ENCODE measurements at places on chromosomes 12 and 14. TPM values are rescaled to one million over a fixed set of nuclear protein-coding genes. Genes with fewer than 3 reads are reported as not detected.
A peak's percentile ranks its signal among the peaks of the same experiment; 100 is the strongest.

DNA sequence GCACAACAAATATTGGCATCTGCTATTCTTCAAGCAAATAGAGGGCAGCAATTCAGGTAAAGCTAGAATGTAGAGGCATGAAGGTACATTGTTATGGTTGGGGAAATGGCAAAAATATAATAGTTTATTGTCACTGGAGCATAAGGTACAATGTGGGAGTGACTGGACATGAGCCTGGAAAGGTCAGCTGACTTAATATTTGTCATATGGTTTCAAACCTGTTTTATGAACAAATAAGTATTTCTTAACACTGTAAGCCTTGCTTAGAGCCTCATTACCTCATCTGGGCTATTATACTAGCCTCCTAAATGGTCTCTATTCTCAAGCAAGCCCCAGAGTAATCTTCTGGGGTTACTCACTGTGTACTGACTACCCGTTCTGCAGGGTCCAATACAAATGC lies 33.7 kb downstream of the FAM177A1 start:
- DNase-seq, result no peak

DNA sequence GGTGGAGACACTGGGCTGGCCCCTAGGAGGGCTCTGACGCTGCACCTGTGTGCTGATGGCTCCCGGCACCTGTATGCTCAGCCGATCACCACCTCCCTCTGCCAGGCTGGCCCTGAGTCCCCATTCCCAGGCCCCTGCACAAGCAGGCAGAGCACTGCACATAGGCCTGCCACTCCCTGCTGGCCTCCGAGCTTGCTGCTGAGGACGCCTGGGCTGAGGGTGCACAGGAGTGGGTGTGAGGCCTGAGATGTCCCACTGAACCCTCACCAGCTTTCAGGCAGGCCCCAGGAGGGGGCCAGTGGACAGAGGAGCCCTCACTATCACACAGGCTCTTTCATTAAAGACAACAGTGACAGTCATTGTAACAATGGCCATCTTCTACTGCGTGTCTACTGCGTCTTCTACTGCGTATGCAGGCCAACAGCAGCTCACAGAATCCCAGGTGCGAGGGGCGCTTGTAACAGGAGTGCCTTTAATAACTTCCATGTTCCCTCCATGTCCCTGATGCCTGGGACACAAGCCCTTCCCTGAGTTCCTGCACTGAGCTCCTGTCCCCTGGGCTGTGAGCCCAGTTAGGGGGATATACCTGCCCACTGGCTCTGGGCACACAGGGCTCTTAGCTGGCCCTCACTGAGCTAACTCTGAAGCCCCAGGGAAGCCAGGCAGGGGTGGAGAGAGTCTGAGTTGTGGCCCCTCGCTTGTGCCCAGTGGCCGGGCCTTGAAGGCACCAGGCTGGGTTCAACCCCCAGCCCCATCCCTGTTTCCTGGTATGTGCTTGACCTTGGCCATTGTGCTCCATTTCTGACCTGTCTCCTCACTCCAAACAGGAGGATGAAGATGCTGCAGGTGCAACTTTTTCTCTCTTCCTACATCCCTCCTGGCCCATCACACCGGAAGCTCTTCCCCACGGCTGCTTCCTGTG lies 71.3 kb downstream of the PRIMA1 start:
- no peak for DNase-seq

GRCh38 chr12:47829584-47829983 lies 9.9 kb upstream of the HDAC7 start:
- no peak for DNase-seq

DNA sequence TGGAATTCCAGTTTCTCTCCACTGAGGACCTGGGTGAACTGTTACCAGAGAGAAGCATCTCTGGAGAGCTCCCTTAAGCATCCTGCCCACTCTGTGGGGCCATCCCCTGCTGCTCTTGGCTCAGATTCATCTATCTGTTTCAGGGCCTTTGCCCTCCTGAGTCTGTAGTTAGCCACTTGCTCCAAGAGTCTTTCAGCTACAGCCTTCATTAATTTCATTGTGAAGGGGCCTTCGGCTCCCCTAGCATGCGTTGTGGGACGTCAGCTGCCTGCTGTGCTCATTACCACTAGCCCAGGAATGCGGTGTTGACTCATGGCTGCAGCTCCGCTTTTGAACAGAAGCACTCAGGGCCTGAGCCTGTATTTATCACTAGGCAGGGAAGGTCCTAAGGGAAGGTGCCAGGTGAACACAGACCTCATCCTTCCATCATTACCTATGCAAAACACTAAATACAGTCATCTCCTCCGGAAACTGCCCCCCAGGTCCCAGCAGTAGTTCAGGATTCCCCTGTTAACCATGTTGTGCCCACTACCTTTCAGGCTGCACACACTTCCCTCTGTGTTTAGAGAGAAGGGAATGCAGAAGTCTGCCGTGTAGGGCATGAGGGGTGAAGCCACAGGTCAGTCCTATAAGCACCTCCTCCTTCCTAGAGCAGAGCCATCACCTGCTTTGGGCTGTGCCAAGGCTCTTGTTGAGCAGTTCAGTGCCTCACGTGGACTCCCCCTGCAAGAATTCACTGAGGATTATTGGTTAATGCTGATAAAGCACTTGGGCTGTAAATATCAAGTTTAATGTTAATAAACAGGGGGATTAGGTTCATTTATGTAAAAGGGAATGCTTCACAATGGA lies 191.4 kb downstream of the CACNA1C start:
- DNase-seq, result peak; percentile 73

- DNase-seq, result no peak
Observed at GRCh38 chr14:88312257-88312656, 10.8 kb downstream of the KCNK10 start.

- peak; percentile 37 for DNase-seq
Observed at GRCh38 chr14:101118233-101118632, 214.7 kb upstream of the RTL1 start.

Gene MYF5
- total RNA-seq, result 31.1 TPM

Gene HOXC6
- 4.1 TPM for total RNA-seq

Gene CACNA2D4
- total RNA-seq, result 1.6 TPM

Gene SLC17A8
- total RNA-seq, result 0.35 TPM

Gene L2HGDH
- 7.0 TPM for total RNA-seq

- no peak for DNase-seq
Observed at GRCh38 chr14:78512021-78512420, 341.8 kb downstream of the NRXN3 start.

Gene DHH
- 1.1 TPM for total RNA-seq

DNA sequence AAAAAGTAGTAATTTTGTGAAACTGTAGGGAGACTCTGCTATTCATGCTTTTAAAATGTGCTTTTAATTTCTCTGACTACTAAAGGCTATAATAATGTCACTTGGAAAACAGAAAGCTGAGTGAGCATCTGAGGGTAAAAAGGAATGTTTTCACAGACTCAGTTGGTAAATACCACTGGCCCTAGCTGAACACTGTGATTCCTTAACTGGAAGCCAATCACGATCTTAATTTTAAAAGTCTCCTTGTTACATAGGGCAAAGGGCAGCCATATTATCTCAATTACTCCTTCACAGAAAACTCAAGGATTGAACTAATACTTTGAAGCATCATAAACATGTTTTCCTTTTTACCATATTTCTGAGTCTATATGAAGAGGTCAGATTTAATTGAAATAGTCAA lies 41.9 kb downstream of the PAWR start:
- DNase-seq, result no peak

DNA sequence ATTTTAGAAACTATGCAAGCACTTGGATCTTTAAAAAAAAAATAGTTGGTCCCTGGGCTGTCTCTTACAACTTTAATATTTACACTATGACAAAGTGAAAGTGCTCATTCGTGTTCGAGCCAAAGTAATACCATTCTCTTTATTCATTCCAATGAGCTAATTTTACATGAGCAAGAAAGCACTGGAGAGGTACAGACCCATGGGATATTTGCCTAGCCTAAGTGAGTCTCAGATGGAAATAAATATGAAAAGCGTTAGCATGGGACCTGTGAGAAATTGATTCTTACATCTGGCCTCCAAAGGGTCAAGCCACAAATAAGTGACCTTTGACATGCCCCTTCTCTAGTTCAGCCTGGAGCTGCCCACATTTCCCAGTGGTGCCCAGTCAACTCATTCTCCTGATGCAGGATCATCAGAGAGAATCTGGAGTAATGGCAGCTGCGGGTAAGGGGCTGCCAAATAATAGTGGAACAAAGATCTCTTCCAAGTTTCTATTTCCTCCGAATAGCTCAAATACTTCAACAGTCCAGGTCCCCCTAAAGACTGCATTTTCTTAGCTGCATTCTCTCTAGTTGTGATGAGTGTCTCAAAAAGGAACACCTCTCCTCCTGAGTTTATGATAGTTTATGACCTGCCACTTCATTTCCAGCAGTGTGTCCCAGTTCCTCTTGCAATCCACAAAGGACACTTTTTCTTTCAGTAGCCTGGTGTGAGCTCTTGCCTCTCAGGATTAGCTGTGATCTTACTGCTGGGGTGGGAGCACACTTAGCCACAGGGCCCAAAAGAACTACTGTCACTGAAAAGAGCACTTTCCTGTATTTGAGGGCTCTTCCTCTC lies 208.2 kb downstream of the DAD1 start:
- DNase-seq, result peak; percentile 65

DNA sequence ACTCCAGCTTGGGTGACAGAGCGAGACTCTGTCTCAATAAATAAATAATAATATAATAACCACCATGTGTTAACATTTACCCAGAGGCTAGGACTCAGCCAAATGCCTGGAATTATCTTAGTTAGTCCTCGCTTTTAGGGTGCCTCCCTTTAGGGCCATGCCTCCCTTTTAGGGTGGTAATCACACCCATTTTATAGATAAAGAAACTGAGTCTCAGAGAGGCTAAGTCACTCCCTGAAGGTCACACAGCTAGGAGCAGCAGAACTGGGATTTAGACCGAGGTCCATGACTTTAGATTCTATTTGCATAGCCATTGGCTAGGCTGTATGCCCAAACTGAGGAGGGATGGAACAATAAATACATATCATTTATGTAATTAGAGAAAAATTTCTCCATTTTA lies 11.4 kb downstream of the TESC start:
- no peak for DNase-seq

DNA sequence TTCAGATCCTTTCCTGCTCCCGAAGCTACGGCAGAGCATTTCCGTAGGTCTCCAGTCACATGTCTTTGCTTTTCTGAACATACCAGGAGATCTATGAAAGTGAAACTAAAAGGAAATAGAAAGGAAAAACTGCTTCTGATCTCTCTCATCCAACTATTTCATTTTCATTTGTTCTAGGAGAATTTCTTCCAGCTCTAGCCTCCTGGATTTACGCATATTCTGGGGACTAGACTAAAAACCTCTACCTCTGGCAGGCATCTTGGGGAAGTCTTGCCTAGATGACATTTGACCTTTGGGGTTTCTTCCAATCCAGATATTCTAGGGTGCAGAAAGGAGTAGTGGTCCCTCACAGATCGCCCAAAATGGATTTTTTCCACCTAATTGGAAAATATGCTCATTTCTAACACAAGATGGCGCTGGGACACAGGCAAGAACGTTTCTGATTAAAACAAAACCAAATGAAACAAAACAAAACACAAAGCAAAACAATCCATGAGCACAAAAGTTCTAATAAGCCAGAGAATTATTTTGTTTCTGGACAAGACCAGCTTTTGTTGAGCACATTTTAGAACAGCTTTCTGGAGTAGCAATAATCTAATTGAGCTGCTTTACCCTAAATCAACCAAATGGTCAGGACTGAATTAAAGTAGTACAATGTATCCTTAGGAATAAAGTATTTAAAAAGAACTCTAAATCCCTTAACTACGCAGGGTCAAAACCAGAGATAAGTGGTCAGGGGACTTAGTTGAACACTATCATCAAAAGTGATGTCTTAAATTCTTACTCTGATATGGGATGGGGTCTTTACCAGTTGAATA lies 12.3 kb upstream of the PARP11 start:
- peak; percentile 92 for DNase-seq

Gene TAS2R8
- 0.04 TPM for total RNA-seq

DNA sequence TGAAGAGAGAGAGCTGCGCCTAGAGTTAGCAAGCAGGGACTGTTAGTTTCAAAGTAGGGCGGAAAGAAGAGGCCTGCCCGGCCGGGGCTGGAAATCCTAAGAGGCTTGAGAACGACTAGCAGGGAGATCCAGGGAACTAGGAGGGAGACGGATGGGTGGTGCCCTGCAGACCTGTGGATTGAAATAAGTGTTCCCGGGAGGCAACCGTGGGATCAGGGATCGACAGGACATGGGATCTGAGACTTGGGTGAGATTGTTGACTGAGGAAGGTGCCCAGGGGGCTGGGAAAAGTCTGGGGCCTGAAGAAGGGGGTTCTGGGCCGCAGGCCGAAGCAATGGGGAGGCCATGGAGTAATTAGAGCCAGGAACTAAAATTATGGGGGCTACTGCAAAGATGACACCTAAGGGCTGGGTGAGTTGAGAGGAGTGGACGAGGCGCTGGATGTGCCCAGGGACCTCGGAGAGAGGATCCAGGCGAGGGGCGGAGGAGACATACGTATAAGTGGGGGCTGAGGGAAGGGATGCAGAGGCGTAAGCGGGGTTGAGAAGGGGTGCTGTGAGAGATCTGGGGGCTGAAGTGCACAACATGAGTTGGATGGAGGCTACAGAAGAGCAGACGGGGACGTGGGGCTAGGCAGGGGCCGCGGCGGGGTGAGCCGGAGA lies 635 bp downstream of the LTA4H start:
- DNase-seq, result peak; percentile 33

Gene TMEM30B
- total RNA-seq, result 3.2 TPM

Gene ADAM21
- 0.09 TPM for total RNA-seq

DNA sequence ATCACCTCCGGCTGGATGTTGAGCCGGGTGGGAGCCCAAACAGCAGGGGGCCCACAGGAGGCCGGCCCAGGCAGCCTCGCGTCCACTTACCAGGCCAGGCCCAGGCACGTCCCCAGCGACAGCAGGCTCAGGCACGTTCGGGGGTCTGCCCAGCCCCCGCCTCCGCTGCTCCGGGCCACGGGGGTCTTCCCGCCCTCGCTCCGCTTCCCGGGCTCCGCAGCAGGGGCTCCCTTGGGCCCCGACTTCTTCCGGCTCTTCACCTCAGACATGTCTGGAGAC lies 216 bp downstream of the IKBIP start:
- no peak for DNase-seq

Gene MMP17
- total RNA-seq, result 4.0 TPM

- no peak for DNase-seq
Observed at GRCh38 chr12:45498645-45499044, 230.9 kb upstream of the ARID2 start.

Gene ITFG2
- 26.5 TPM for total RNA-seq

- no peak for DNase-seq
Observed at GRCh38 chr14:77848031-77848430, 48.1 kb downstream of the ADCK1 start.

DNA sequence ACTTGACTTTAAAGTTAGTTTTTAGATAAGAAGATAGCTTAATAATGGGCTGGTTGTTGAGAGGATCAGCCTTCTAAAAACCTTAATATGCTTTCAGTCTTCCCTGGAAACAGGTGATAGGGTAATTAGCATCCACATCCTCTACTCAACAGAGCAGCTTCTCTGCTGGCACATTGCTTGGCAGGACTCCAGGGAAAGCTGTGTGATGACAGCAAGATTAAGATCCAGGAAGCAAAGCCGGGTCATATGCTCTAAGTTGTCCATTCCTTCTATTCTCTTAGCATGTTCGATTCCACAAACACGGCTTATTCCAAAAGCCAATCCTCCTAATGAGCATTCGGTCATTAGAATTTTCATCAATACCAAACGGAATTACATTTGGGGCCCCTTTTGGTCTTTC lies 87.0 kb downstream of the HMGA2 start:
- peak; percentile 75 for DNase-seq

- peak; percentile 17 for DNase-seq
Observed at GRCh38 chr14:32200368-32201192, 1.3 kb upstream of the RNU6-7 start.

Gene FGF23
- 0.04 TPM for total RNA-seq

GRCh38 chr14:37842106-37842505 lies 246.7 kb downstream of the TTC6 start:
- no peak for DNase-seq

- no peak for DNase-seq
Observed at GRCh38 chr12:31655792-31656191, 3.7 kb upstream of the ETFBKMT start.

All from muscle of leg (tissue), 16 donors.